Stimulated activated CD8-positive, alpha-beta memory T cell treated with anti-CD3 and anti-CD28 coated beads, Interleukin-4, amount 100 ng/mL, for 4 hours (primary cell): ENCODE measurements at places on chromosomes 6 and 20.

DNA sequence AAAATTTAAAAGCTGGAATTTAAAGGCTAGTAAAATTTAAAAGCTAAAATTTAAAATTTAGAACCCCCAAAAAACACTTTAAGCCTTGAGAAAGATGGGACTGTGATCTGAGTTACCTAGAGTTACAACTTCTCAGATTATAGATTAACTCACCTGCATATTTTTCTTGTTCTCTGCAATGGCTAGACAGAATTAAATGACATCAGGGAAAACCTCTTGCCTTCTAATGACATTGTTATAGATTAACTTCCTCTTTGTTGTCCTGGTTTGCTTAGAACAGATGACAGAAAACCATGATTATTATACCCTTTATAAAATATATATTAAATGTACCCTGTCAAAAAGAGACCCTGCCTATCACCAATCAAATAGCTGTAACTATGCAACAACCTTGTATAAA is 56.4 kb downstream of the TRDN start:
- no peak for DNase-seq

- DNase-seq: no peak
These were observed 298.9 kb downstream of the TFAP2C start for GRCh38 chr20:56928007-56928406.

DNA sequence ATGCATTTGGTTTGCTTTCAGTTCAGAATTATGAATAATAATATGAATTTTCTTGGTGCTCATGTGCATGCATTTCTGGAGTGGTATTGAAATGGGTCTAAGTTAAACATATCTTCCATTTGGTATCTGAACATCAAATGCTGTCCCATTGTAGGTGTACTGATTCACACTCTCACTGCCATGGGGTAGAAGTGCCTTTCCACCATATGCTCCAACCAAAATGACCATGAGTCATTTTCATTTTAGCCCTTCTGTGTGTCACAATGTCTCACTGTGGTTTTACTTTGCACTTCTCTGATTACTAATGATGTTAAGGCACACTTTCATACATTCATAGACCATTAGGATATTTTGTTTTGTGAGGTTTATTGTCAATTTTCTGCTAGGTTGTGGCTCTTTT is 211.9 kb downstream of the HAO1 start:
- no peak for DNase-seq

- no peak for DNase-seq
These were observed 14.5 kb upstream of the BCAS1 start for GRCh38 chr20:54084727-54085388.

DNA sequence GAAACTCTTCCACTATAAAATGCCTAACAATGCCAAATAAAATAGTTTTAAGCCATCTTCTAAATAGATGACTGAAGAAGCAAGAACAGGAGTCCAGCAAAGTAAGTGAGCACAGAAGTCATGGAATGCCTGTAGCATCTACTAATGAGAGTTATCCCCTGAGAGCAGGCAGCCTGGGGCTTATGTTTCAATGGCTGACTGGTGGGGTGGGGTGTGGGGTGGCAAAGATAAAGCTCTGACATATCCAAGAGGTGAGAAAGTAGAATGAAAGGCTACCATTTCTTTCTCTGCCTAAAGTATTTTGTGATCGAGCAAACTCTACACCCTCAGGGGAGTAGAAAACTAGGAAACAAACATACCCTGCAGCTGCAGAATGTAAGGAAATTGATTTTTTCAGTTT is 348.8 kb downstream of the TFAP2B start:
- DNase-seq: no peak

GRCh38 chr6:35309611-35310264 is 12.1 kb downstream of the DEF6 start:
- no peak for DNase-seq

DNA sequence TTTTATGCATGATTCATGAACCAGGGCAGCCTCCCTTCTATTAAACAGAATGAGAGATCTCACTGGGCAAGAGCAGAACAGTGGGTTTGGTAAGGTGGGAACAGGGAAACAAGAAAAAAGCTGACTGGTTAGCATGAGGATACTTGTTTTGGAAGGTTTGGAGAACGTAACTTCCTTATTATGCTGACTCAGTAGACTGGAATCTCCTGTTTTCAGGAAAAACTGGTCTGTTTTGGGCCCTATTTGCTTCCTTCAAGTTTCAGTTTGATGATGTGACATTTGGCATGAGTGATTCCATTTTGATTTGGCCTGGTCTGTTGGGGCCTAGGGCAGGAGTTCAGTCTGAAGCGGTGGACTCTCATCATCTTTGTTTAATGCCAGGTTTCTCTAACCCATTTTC is 172.0 kb downstream of the MYLK4 start:
- no peak for DNase-seq

DNA sequence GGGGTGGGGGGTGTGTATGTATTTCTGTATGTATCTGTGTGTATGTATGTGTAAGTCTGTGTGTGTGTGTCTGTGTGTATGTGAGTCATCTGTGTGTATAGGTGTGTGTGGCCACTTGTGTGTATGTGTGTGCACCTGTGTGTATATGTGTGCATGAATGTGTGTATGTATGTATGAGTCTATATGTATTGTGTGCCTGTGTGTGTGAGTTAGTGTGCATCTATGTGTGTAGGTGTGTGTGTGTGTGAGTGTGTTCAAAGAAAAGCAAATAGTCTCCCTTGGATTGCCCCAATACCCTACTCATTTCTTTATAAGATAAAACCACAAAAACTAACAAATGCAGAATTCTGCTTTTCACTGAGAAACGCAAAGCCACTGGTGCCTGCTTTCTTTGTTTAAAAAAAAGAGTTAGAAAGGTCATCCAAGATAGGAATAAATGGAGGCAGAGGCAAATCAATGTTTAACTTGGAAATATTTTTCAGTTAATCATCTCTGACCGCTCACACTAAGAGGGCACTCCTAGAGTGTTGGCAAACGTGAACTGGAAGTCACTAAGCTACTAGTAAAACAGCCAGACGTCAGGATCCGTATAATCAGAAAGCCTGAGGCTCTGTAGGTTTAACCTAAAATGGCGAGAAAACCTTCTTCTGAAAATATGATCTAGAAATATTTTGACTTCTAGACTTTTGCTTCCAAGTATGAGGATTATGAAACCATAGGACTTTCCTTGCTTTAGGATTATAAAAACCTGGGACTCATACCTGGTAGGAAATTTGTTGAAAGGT is 37.4 kb upstream of the JAG1 start:
- DNase-seq: no peak

DNA sequence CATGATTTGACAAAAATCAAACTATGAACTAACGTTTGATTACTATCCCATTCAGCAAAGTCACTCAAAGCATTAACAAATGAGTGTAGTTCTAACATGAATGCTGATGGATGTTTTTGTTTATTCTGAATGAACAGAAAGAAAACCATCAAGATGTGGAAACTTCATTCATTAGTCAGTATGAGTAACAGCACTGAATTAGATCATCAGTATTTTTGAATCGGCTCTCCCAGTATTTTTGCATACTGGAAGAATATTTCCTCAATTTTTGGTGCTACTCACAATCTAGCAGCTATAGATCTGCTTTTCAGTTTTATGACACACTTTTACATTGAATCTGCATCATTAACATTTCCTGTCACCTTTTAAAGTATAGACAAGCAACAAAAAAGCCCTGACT is 63.8 kb upstream of the CD83 start:
- DNase-seq: no peak

GRCh38 chr20:35271904-35272303 is 6.0 kb downstream of the MMP24OS start:
- no peak for DNase-seq

DNA sequence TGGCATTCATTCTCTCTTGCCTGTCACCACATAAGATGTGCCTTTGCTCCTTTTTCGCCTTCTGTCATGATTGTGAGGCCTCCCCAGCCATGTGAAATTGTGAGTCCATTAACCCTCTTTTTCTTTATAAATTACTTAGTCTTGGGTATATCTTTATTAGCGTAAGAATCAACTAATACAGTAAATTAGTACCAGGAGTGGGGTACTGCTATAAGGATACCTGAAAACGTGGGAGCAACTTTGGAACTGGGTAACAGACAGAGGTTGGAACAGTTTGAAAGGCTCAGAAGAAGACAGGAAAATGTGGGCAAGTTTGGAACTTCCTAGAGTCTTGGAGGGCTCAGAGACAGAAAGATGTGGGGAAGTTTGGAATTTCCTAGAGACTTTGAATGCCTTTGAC is 46.6 kb downstream of the RNF182 start:
- no peak for DNase-seq

- no peak for DNase-seq
These were observed 46.0 kb upstream of the HINT3 start for GRCh38 chr6:125910527-125910926.

DNA sequence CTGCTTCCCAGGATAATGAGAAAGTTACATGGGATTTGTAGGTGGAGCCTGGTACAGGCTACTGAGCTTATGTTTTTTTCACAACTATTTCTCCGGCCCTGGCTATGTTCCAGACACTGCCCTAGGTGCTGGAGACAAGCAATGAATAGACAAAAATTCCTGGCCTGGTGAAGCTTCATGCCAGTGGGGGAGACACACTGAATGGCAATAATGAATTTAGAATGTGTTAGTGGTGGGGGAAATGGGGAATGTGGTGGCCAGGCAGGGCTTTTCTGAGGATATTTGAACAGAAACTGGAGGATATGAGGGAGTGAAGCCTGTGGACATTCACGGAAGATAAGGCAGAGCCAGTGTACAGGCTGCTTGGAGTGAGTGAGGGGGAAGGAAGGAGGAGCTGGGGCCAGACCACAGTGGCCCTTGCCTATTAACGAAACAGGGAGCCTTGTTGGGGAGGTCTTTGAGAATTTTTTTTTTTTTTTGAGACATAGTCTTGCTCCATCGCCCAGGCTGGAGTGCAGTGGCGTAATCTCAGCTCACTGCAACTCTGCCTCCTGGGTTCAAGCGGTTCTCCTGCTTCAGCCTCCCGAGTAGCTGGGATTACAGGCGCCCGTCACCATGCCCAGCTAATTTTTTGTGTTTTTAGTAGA is 6.6 kb downstream of the FOXS1 start:
- DNase-seq: no peak

- no peak for DNase-seq
These were observed 124.5 kb downstream of the TOX2 start for GRCh38 chr20:44039147-44039546.

DNA sequence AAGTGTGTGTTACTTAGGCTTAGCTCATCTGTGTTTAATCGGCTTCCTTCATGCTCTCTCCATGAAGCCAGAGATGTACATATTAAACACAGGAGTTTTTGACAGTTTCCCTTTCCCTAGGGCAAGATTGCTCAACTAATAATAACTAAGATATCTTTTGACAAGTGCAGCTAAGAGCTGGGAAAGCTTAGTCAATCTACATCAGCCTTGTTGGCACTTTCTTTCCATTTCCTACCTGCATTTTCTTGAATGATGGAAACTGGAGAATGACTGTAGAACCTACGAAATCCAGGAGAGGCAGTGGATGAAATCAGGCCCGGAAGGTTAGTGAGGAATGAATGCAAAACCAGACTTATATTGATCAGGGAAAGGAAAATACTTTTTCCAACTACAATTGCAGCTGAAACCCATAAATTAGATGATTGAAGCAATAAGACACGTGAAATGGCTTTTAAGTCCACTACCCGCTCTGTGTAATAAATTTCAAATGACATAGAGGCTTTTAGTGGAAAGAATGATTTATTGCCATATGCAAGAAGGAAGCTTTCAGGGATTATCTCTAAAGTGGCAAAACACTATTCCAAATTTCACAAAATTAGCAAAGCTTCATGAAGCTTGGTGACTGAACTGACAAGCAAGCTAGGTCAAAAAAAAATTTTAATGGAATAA is 237.2 kb upstream of the ID4 start:
- no peak for DNase-seq

DNA sequence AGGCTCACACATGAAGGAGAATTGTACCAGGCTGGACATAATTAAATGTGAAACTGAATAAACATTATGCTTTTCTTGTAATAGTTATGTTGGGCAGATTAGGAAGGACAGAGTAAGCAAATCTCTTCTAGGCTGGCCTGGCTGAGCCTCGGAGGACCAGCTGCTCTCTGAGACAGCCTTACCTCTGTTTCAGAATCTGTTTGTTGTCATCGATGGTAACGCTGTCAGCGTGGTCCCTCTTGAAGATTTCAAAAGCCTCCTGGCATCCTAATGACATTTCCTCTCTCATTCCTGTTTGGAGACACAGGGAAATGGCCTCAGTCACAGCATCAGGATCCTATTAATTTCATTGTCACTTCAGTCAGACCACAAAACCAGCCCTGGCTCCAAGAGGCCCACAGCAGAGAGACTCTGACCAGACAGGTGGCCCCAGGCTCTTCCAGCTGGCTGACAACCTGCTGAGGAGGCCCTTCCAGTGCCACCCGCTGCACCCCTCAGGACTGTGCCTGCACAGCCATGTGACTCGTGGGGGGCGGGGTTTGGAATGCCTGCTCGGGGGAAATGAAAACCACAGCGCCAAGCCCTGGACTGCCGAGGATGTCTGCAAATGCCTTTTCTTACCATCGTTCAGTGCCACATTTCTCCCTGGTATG is 108.5 kb upstream of the KCNK16 start:
- DNase-seq: no peak

GRCh38 chr20:1965520-1966351 is 28.1 kb downstream of the PDYN start:
- DNase-seq: peak; percentile 64

DNA sequence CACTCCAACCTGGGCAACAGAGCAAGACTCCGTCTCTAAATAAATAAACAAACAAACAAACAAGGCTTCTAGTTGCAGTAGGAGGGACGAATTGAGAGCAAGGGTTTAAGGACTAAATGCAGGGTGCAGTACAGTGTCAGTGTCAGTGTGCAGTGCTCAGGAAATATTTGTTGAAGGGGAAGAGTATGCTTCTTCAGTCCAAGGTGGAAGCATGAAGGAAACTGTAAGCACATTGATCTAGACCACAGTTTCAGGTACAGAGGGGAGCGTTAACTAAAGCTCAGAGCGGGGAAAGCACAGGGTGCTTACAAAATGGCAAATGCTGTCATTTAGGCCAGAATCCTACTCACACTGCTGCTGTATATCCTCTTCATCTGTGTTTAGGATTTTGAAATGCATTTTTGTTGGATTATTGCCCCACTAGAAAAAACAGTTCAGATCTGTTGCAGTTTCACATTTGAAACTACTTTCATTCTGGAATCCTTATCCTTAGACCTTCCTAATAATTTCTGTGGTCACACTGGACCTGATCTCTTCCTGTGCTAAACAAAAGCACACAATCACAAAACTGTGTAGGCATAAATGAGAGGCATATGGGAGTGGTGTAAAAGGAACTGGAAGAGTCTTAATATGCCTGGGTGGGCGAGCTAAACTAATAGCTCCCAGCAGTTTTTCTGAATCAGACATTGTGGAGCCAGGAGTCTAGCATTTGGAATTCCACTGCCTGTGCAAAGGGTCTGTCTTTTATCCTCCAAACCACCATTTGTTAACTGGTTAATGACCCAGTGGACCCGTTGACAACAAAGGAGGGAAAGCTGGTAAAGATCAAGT is 41.4 kb downstream of the CBFA2T2 start:
- no peak for DNase-seq

GRCh38 chr20:53914091-53914780 is 156.2 kb downstream of the BCAS1 start:
- DNase-seq: no peak

- DNase-seq: no peak
These were observed 812 bp downstream of the SLC9A8 start for GRCh38 chr20:49813305-49813974.

- no peak for DNase-seq
These were observed 1166.8 kb upstream of the CITED2 start for GRCh38 chr6:140541288-140541687.
